ENCODE measurements at places on chromosomes 7 and 10.

DNA sequence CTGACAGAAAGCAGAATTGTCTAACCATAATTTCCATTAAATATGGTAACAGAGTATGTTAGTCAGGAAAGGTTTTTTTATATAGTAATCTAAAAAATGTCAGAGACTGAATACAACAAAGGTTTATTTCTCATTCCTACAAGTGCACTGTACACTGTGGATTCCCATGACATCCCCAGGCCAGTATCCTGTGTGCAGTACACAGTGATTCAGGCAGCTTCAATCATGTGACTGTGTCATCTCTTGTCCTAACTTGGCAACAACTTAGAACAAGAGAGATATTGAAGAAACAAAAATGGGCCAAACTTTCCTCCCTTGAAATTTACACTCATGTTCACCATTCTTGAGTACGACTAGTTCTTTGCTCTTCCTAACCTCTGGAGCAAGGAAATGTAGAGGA is 189.8 kb upstream of the SEMA3A start:
- DNase-seq, result no peak

DNA sequence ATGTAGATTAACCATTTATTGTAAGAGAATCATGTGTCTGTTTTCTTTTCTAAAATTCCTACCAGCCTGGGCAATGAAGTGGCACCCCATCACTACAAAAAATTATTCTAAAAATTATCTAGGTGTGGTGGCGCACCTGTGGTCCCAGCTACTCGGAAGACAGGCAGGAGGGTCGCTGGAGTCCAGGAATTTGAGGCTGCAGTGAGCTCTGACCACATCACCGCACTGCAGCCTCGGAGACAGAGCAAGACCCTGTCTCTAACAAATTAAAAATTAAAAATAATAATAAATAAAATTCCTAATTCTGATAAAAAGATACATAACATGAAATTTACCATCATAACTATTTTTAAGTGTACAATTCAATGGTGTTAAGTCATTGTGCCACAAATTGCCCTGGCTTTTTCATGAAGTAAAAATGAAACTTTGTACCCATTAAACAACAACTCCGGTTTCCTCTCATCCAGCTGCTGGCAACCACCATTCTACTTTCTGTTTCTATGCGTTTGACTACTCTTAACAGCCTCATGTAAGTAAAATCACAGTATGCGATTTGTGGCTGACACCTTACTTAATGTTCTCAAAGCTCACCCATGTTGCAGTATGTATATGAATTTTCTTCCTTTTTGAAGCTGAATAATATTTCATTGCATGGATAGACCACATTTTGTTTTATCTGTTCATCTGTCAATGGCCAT is 20.6 kb upstream of the USP6NL start:
- no peak for DNase-seq

DNA sequence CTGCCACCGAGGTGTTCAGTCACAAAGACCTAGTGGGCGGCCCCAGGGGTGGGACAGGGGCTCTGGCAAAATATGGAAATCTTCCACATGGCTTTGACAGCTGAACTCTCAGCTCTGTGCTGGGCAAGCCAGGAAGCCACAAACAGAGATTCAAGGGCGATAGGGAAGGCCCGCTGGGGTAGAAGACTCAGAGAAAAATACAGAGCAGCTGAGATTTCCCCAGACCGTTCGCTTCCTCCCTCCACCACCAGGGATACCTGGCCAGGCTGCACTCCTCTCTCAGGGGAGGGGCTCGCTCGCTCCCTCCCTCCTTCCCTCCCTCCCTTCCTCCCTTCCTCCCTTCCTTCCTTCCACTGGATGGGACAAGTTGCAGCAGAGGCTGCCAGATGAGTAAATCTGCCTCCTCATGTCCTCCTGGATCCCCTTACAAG is 260.5 kb downstream of the PRPF18 start:
- no peak for DNase-seq

DNA sequence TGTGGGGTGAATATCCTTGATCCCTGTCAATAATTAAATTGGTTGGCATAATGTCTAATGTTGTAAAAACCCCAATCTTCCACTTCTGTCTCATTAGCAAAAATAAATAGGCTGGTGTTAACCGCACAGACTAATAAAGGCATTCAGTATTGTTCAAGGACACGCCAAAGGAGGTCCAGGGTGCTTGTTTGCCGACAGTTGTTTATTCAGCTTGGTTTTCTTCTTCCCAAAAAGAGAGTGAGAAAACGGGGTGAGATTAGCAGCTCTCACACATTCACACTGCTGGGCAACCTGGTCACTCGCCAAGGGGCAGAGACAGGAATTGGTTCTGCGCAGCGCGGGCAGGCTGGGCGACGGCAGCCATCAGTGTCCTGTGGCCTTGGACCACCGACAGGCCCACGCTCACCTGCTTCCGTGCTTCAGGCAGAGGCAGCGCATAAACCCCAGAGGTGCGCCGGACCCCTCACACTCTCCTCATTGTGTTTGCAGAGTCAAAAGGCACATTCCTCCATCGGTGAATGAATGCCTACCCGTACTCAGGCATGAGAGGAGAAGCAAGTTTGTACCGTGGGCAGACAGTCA is 26.2 kb upstream of the LMBR1 start:
- DNase-seq, result no peak

DNA sequence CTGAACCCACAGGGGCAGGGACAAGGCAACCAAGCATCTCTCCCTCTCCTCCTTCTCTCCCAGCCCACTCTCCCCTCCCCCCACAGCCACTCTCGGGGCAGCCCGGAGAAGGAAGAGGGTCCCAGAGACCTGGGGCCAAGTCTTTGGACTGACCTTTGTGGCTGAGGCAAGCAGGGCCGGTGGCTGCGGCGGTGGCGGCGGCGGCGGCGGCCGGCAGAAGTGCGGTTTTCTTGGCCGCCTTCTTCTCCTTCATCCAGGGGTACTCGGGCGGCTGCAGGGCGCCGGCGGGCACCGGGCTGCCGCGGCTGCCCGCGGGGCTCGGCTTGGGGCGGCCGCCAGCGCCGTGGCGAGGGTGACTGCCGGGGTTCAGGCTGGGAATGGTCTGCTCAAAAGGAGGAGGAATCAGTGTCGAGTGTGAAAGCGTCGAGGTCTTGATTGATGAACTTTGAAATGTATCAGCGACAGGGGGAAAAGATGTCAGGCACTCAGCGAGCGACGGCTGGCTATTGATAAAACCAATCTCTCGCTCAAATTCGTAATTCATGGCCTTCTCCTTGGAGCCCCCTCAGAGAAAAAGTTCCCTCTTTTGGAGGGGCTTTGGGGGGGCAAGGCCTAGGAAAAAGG is 414 bp downstream of the HOXA2 start:
- no peak for DNase-seq

DNA sequence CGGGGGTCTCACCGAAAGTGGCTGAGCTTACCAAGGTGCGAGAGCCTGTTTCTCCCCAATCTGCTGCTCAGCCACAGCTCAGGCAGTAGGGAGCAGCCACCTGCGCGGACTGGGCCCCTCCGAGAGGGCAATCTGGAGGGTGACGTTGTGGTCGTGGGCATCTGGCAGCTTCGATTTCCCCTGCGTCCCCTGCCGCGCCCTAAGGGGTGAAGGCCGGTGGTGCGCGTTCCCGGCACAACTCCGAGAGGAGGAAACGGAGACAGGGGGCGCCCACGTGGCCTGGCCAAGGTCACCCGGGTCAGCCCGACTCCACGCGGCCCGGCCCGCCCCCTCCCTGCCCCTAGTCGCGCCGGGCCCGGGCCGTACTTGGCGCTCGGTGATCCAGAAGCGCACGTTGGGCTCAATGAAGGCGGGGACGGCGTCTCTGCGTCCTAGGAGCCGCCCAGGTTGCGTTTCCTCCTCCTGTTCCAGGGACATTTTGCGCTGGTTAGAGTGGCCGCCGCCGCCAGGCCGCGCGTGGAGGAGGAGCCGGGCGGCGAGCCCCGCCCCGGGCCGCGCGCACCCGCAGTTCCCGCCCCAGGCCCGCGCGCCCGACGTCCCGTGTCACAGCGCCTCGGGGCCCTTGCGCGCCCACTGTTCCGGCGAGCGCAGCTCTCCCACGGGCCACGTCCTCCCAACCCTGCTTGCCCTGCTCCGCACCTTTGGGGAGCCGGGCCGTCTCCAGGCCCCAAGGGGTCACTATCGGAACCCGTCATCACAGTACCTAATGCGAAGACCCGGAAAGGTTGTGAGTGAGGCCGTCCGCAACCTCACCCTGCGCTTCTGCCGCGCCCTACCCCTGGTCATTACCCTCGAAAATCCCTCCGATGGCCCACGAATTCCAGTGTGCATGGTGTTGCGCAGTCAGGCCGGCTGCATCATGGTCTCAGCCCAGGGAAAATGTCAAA is at the start of gene SFXN4:
Gene SFXN4, minus strand, starts transcription at position 544 of the 947 bp plus-strand sequence. Its CDS starts 67 bp downstream, at position 477.
- DNase-seq, result peak; percentile 56

- no peak for DNase-seq
Measured at GRCh38 chr10:67257018-67257417, 331.2 kb downstream of the LRRTM3 start.

DNA sequence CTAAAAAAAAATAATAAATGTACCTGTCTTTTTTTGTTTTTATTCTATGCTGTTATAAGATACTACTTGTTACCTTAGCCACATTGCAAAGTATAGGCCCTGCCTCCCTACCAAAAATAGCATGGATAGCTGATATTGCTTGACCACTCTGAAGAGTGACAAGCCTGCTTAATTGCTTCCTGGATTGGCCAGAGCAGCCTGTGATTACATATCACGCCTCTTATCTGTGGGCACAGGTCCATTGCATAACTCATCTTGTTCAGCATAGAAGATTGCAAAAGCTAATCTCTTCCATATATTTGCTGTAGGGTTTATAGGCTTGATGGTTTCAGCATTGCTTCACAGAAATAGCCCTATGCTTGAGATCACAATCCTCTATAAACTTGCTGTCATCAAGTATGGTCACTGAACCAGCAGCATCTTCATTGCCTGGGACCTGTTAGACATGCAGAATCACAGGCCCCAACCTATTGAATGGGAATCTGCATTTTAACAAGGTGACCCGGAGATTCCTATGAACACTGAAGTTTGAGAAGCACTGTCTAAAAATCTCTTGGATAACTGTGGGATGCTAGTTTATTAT is 280.8 kb upstream of the CDC14C start:
- no peak for DNase-seq

GRCh38 chr7:36047091-36047658 is 105.9 kb upstream of the EEPD1 start:
- no peak for DNase-seq

DNA sequence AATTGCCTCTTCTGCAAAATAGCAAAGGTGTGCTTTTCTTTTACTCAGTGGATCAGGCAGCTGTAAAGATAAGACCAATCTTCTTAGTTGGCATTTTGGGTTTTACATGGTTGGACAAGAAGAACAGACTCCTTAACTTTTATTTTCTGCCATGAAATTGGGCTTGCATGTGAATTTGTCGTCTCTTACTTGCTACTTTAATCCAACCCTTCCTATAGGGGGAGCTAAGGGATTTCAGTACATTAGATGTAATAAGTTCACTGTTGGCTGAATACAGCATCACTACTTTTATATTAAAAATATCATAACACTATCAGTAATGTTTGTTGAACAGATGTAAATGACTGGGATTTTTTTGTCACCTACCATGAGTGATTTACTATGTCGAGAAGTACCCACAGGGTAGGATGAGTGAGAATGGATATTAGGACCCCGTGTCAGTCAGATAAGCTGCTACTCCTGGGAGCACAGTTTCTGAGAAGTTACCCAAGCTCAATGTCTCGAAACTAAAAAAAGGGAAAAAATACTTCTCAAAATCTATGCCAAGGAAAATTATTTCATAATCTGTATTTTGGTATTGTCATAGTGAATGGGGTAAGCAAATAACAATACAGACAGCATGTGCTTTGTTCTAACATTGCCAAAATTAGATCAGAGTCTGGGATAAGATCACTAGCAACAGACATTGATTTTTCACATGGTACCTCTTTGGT is 127.4 kb upstream of the AGR3 start:
- DNase-seq, result no peak

GRCh38 chr10:104331208-104331838 is 6.9 kb downstream of the ITPRIP start:
- no peak for DNase-seq

DNA sequence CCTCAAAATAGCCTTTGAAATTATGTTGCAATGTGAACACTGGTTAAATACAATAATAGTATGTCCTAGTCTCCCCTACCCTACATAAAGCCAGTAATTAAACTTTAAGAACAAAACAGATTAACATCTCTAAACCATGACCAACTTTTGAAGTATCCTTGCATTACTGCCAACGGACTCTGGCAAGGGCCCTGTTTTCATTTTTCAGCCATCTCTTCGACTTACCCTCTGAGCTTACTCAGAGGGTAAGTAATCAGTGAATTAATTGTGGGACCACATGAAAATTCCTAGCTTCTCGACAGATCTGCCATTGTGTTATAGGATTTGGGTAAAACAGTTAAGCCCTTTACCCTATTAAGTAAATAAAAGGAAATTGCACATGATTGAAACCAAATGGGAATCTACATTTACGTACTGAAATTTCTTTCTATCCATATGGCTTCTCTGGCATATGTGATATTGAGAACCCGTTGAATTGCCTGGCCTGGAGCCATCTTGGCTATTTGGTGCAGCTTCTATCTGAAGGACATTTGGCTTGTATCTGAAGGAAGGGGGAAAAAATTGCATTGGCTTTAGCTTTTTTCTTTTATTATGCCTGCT is 39.6 kb downstream of the DYNC1I1 start:
- DNase-seq, result no peak

DNA sequence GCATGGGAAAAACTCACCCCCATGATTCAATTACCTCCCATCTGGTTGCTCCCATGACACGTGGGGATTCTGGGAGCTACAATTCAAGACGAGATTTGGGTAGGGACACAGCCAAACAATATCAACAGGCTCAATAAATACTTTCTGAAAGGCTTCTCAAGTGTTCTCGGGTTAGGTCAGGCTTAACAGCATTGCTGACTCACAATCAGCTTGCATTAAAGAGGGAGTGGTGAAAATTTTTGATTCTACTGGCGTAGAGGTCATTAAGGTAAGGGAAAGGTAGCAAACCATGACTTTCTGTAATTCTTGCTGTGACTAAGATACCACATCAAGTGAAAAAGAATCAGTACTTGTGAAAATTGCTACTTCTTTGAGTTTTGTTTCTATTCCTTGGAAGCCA is 126.4 kb downstream of the JCAD start:
- DNase-seq, result no peak

- DNase-seq, result no peak
Measured at GRCh38 chr10:48464871-48465736, 139.8 kb downstream of the ARHGAP22 start.

DNA sequence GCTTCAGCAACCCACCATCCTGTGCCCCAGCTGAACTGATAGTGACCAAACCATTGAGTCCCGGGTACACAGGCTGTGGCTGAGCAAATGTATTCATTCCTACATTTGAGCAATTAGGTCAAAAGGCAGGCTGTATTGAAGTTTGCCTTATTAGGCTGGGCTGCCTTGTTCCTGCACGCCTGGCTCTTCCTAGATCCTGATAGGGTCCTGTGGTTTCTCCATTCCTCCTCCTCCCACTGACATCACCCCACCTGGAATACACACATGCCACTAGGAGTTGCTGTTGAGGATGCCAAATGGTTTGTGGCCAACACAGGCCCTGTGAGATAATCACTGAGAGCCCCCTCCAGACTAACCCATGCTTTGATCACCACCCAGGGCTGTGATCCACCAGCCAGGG is 66.4 kb upstream of the FGFR2 start:
- DNase-seq, result no peak

All from stimulated activated CD4-positive, alpha-beta T cell treated with anti-CD3 and anti-CD28 coated beads, Interleukin-1b, Interleukin-23, amount 100 ng/mL, for 1 hour (primary cell).